ENCODE measurements at places on chromosomes 7 and 10.
A peak's percentile ranks its signal among the peaks of the same experiment; 100 is the strongest.

- DNase-seq, result no peak
These were observed 109.5 kb upstream of the GATA3 start for GRCh38 chr10:7945034-7945433.

- DNase-seq, result no peak
These were observed 19.6 kb downstream of the NAMPT start for GRCh38 chr7:106265133-106265532.

- DNase-seq, result no peak
These were observed 32.0 kb upstream of the ARMS2 start for GRCh38 chr10:122422266-122422989.

- DNase-seq, result no peak
These were observed 417 bp downstream of the RFC2 start for GRCh38 chr7:74253835-74254128.

- DNase-seq, result no peak
These were observed 122.8 kb downstream of the KAT6B start for GRCh38 chr10:74949034-74949832.

DNA sequence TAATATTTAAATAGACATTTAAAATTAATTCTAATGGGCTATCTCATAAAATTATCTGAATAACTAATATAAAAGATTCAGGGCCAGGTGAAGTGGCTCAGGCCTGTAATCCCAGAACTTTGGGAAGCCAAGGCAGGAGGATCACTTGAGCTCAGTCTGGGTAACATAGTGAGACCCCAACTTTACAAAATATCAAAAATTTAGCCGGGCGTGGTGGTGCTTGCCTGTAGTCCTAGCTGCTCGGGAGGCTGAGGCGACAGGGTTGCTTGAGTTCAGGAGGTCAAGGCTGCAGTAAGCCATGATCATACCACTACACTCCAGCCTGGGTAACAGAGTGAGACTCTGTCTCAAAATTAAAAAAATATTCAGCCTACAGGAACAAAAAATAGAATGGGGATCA lies 12.5 kb downstream of the NOBOX start:
- DNase-seq, result no peak

- DNase-seq, result no peak
These were observed 14.8 kb downstream of the NFE2L3 start for GRCh38 chr7:26166684-26167266.

DNA sequence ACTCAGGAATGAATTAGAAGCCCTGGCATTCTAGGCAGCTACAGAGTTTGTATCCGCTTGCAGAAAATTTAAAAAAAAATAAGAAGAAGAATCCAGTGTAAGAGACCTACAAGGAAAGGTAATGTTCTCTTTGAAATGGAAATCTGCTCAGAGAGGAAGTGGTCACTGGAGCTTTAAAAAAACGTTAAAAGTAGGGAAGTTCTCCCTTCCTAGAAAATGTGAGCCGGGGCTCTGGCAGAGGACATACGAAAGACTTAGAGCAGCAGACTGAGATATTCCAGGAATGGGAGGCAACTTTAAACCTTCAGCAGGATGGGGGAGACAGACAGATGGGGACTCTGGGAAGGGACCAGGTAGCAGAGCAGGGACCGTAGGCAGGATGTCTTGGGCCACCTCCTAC lies 149.4 kb upstream of the NPS start:
- DNase-seq, result no peak

DNA sequence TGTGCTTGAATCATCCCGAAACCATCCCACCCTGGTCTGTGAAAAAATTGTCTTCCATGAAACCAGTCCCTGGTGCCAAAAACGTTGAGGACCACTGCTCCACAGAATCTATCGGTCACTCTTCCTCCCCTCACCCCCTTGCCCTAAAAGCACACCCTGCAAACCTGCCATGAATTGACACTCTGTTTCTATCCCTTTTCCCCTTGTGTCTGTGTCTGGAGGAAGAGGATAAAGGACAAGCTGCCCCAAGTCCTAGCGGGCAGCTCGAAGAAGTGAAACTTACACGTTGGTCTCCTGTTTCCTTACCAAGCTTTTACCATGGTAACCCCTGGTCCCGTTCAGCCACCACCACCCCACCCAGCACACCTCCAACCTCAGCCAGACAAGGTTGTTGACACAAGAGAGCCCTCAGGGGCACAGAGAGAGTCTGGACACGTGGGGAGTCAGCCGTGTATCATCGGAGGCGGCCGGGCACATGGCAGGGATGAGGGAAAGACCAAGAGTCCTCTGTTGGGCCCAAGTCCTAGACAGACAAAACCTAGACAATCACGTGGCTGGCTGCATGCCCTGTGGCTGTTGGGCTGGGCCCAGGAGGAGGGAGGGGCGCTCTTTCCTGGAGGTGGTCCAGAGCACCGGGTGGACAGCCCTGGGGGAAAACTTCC lies 784 bp upstream of the SERPINE1 start:
- DNase-seq, result peak; percentile 12

Data from hippocampal formation (tissue), 2 donors.